ENCODE measurements at places on chromosomes 13 and 19.

DNA sequence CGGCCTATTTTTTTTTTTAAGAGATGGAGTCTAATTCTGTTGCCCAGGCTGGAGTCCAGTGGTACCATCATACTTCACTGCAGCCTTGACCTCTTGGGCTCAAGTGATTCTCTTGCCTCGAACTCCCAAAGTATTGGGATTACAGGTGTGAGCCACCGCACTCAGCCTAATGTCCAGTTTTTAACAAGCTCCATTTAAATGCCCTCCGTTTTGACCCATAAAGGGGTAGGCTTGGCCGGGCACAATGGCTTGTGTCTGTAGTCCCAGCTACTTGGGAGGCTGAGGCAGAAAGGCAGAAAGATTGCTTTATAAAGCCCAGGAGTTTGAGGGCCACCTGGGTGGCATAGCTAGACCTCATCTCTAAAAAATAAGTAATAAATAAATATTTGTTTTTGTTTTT, 11.8 kb downstream of the LDLR start:
- no peak for DNase-seq

DNA sequence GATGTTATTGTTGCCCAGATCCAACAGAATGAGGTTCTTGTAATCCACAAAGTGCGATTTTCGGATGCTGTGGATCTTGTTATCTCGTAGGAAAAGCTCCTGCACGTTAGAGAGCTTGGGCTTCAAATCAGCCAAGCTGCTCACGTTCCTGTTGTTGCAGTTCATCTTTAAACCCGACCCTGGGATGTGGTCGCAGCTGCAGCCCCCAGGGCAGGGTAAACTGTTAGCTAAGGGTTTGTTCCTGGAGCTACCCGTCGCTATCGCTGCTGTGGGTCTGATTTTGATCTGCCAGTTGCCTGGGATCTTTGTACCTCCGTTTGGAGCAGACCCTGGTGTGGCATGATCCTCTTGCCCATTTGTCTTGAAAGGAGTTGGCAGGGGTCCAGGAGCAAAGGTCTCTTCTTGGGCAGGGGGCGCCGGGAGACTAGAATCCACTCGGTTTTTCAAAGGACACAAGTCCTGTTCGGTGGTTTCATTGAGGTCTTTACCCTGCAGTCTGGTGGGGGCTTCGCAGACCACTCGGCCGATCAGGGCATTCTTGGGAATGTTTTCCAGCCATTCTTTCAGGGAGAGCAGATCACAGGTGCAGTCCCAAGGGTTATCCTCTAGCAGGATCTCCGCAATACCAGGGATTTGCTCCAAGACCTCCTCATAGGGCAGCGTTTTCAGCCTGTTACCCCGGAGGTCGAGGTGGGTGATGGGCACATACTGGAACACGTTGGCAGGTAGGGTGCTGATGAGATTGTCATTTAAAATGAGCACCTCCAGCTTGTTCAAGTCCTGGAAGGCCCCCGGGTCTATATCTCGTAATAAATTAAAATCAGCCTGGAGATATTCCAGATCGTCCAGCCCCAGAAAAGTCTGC, 1.8 kb downstream of the SLITRK1 start:
- DNase-seq, result no peak

DNA sequence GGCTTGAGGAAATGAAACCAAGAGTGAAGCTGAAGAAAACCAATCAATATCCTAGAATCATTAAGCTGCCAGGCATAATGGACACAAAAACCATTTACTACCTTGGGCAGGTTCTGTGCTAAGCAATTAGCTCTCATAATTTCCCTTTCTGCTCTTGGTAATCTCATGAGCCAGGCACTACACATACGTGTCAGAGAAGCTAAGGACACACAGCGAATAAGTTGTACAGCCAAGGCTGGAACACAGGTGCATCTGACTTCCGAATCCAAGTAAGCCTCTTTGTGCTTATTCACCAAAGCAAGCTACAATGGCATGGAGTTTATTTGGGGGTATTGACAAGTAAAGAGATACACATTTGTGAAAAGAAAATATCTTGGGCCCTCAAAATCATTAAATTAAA, 1343.9 kb upstream of the MIR17HG start:
- DNase-seq, result no peak

- no peak for DNase-seq
Observed at GRCh38 chr19:10811391-10812111, 24.5 kb downstream of the TMED1 start.

GRCh38 chr19:19447536-19448237, 42.2 kb downstream of the GATAD2A start:
- DNase-seq, result no peak

DNA sequence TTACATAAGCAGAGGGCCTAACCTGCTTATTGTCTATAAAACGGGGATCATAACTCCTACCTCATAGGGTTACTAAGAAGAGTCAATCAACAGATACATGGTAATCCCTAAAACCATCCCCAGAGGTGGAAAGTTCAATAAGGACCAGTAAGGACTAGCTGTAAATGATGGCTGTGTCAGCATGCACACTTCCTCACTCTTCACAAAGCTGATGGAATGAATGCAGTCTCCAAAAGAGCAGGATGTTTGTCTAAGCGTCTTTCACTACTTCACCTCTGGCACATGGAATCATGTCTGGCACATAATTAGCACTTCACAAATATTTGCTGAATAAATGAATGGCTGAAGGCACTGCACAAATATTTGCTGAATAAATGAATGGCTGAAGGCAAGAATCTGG, 134.2 kb downstream of the MIPEP start:
- DNase-seq, result no peak

- no peak for DNase-seq
Observed at GRCh38 chr13:44876782-44877324, 112.4 kb downstream of the NUFIP1 start.

GRCh38 chr13:27933580-27934328, 14.0 kb downstream of the PDX1 start:
- no peak for DNase-seq
